ENCODE measurements at places on chromosomes 7 and 10.
A peak's percentile ranks its signal among the peaks of the same experiment; 100 is the strongest.

DNA sequence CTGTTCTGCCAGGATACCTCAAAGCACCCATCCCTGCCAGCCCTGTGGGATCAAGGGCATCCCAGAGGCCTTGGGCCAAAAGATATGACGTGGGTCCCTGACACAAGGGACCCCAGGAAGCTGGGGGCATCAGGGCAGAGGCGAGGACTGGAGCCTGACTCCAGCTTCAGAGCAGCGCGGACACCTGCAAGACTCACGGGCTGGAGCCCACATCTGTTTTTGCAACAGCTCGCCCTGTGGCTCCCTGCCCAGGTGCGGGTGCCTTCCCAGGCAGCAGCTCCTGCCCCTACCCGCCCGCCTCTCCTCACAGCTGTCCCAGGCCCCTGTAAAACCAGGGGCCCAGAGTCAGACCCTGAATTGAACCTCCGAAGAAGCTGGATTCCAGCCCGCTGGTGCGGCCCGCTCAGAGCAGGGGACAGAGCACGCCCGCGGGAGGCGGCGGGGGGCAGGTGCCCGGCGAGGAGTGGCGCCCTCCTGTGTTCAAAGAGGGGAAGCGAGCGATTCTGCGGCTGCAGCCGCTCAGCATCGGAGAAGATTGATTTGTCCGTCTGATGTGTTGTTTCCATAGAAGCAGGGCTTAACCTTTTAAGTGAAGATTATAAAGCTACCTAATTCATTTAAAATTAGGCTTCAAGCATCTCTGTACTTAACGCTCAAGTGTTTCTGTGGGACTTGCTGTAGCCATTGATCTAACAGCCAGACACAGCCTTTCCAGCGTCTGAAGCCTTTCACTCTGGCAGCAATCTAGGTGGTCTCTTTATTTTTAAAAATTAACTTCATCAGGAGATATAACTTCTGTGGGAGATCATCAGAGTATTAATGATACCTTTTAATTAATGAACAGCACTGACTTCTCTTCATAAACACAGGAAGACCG lies 88.4 kb downstream of the BEND7 start:
- DNase-seq = peak; percentile 65

DNA sequence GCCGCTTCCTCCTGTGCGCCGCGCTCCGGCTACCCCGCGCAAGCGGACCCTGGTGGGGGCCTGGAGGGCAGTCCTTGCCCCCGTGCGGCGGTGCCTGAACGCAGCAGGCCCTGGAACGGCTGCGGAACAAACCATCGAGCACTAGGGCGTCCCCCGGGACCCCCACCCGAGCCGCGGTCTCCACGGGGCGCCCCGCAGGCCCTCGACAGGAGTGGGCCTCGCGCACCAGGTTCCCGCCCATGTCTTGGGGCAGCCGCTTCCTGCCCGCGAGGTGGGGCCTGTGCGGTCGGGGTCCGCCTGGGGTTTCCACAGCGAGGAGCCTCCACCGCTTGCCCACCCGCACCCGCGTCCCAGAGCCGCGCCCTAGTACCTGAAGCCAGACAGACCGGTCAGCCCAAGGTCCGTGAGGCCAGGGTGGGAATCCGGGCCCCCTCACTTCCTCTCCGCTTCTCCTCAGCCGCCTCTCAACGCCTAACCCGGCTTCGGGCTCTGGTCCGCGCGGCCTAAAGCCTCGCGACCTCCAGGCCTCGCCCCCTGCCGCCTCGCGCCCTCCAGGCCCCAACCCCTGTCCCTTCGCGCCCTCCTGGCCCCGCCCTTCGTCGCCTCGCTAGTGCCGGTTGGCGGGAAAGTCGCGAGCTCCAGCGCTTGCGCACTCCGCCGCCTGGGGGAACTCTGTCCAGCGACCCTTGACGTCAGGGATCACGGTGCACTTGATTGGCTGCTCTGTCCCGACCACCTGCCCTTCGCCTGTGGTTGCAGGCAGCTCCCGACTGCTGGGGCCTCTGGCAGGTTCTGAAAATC lies 7.0 kb upstream of the GBX1 start:
- DNase-seq = peak; percentile 25

GRCh38 chr10:103893817-103894216 lies 24.2 kb downstream of the STN1 start:
- no peak for DNase-seq

DNA sequence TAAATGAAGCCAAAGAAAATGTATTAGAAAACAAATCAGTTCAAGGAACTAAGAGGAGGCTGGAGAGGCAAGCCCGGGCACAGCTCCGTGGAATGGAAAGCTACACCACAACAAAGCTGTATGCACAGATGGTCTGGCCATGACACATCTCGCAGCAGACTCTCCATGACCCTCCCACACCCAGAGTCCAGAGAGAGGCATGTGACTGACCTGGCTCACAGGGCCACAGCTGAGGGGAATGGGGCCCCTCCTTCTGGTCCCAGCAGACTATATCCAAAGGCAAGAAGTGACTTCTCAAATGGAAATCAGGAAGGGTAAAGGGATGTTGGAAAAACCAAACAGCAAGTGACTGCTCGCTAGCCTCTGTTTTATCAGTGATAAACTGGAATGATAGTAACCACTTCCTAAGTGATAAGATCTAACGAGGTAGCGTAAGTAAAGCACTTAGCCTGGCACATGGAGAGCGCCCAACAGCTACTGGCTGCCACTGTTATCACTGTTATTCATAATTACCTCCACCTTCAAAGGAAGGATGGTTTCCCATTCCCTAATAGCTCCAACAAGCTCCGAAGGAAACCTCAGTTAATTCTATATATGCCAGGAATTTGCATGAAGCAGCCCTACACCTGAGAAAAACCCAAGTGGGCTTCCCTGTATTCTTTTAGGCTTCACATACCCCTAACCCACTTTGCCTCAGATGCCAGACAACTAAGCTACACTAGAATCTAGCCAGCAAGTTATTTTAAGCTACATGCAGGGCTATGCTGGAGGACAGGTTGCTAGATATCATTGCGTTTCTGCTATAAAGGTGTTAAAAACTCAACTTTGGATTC lies 8.4 kb downstream of the OSBPL3 start:
- peak; percentile 37 for DNase-seq

- DNase-seq = no peak
Observed at GRCh38 chr7:88075216-88075615, 141.2 kb downstream of the ADAM22 start.

DNA sequence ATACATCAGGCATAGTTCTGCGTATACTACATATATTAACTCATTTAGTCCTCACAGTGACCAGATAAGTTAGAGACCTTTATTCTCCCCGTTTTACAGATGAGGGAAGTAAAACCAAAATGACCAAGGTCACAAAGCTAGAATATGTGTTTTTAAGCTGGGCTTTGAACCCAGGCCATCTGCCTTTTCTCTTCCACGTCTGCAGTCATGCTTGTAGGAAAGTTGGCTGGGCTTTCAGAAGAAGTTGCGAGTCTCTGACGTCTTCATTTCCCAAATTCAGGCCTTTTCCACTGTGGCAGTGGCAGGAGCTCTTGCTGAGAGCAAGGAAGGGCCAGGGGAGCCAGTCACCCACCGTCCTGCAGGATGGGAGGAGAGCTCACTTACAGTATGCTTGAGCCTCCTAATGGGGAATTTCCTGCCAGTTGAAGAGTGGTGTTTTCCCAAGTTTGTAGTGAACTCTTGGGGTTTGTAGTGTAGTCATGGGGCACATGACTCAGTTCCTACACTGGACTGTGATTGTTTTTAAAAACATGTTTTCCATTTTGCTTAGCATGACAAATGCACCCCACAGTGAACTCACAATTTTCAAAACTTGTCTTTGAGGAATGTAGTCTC lies 34.2 kb downstream of the CYP17A1 start:
- DNase-seq = no peak

DNA sequence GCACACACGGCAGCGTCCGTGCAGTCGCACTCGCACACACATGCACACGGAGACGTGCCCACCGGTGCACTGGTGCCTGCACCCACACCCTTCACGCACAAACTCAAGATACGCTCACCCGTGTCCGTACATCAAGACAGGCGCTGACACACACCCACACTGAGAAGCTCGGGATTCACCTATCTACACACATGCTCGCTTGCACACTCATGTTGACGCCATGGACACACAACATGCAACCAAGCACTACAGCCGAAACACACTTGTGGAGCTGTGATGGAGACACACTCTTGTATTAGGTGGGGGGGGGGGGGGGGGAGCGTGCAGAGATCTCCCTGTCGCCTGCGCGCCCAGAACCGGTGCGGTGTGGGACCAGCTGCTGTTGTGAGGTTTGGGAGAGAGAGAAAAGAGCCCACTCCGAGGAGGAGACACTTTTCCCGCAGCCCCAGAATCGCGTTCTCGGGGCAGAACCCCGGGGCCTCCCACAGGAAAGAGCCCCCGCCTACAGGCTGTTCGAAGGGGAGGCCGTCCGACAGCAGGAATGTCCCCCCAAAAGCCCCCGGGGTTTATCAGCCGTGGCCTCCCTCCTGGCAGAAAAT lies 605 bp upstream of the NFKB2 start:
- DNase-seq = no peak

GRCh38 chr7:132485600-132486273 lies 90.5 kb downstream of the PLXNA4 start:
- peak; percentile 66 for DNase-seq

DNA sequence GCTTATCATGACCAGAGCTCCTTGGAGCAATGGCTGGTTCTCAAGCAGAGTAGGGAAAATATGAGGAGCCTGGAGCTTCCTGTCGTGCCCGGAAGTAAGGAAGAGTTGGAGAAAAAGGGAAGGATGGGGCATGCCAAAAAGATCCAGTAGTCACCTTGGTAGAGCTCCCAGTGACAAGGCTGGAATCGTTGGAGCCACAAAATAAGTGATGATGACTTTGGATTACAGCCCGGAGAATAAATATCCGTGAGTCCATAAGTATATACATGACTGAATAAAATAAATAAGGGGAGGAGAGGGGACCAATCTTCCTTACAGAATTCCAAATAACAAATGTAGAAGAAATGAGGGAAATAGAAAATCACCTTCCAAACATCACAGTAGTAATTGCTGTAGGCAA lies 29.3 kb downstream of the LMTK2 start:
- no peak for DNase-seq

DNA sequence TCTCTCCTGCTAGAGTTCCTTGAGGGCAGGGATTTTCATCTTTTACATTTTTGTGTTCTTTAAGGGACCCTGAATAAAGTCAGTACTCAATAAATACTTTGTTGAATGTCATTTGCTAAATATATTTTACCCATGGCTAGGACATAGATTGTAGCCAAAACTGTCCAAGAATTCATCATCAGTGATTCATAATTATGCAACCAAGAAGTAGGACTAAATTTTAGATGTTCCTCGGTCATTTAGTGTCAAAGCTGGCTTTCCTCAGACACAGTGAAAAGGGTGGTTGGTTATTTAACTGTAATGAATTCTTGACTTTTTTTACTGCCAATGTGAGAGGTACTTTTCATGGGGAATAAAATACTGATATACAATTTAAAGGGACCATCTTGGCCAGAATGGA lies 3.3 kb downstream of the NUDT13 start:
- no peak for DNase-seq

- no peak for DNase-seq
Observed at GRCh38 chr10:90912854-90913479, 7.9 kb downstream of the ANKRD1 start.

Measured in CD4-positive, alpha-beta memory T cell (primary cell).